ENCODE measurements at places on chromosomes 13 and 19.

- no peak for DNase-seq
Observed at GRCh38 chr19:54630782-54631181, 498 bp downstream of the LILRB1 start.

GRCh38 chr13:44874886-44875630, 114.2 kb downstream of the NUFIP1 start:
- DNase-seq, result no peak

DNA sequence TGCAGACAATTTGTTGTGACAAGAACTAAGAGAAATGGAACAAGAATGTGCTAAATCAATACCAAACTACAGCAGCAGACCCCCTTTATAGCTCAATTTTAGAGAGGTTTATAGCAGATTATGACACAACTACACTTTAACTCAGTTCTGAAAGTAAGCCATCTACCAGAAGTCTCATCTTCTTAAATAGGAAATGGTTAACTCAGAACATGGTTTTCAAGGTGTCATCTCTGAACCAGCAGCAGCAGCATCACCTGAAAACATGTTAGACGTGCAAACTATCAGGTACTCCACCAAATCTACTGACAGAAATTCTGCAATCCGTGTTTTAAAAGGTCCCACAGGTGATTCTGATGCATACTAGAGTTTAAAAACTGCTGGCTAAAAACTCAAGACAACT, 6.8 kb downstream of the LHFPL6 start:
- DNase-seq, result no peak

DNA sequence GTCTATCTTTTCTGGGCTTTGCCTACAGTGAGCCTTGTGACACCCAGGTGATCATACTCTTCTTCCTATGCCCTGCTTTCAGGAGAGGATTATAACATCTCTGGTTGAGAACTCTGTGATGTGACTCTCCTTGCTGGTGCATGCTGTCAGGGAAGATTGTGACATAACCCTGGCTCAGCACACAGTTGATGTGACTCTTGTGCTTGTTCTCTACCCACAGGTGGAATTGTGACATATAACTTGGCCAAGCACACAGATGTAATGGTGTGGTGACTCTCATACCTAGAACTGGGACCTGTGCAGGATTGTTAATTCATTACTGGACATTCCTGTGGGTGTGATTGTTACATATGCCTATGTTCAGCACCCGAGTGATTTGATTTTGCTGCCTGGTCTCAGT, 21.7 kb upstream of the ZNF254 start:
- no peak for DNase-seq

DNA sequence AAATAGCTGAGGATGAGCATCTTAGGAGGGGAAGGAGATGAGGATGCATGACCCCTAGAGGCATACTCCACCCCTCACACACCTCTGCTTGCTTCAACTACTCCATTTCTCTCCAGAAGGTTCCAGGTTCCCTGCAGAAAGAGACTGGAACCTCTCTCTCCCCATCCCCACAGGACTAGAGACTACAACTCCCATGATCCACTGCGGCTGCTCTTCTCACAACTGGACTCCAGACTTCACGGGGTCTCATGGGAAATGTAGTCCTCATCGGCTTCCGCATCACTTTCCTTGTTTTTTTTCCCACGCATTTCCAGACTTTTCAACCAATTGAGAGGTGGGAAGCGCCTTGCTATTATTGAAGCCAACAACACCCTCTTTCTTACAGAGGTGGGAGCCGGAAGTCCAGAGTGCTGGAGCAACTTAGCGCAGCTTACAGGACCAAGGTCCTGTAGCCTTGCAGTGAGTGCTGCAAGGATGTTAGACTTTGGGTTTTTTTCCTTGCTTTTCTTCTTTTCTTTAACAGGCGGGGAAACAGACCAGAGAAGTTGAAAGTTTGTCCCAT, 13.9 kb upstream of the CACNG6 start:
- peak; percentile 37 for DNase-seq

GRCh38 chr19:15225760-15226159, 6.5 kb downstream of the EPHX3 start:
- no peak for DNase-seq

- no peak for DNase-seq
Observed at GRCh38 chr19:18098891-18099622, 1.5 kb downstream of the MAST3 start.

- DNase-seq, result peak; percentile 95
Observed at GRCh38 chr19:29687244-29687896, 22.1 kb downstream of the PLEKHF1 start.

DNA sequence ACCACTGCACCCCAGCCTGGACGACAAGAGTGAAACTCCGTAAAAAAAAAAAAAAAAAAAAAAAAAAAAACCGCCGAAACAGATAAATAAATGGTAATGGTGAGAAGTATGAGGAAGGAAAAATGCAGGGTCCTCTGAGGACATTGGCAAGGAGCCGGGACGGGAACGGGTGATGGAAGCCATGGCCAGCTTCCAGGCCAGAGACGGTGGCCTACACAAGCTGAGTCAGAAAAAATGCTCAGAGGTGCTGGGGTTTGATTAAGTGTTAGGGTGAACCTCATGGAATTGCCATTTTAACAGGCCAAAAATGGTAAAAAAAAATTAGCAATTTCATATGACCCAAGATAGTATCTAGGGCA, 866 bp upstream of the ZSWIM4 start:
- peak; percentile 80 for DNase-seq

GRCh38 chr13:98410612-98411011, 166.3 kb downstream of the STK24 start:
- DNase-seq, result no peak

GRCh38 chr13:38135592-38135991, 214.1 kb upstream of the UFM1 start:
- no peak for DNase-seq

DNA sequence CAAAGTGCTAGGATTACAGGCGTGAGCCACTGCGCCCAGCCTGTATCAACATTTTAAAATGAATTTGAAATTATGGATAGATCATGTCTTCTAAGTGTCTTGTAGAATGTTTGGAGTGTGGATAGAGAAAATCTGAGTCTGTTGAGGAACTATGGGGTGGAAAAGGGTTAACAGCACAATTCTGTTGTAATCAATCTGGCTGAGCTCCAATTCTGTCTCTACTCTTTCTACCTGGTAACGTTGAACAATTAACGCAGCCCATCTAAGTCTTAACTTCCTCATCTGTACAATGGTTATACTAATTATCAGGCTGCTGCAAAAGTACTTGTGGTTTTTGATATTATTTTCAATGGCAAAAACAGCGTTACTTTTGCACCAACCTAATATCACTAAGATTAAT, 4.1 kb downstream of the FPR2 start:
- DNase-seq, result no peak

DNA sequence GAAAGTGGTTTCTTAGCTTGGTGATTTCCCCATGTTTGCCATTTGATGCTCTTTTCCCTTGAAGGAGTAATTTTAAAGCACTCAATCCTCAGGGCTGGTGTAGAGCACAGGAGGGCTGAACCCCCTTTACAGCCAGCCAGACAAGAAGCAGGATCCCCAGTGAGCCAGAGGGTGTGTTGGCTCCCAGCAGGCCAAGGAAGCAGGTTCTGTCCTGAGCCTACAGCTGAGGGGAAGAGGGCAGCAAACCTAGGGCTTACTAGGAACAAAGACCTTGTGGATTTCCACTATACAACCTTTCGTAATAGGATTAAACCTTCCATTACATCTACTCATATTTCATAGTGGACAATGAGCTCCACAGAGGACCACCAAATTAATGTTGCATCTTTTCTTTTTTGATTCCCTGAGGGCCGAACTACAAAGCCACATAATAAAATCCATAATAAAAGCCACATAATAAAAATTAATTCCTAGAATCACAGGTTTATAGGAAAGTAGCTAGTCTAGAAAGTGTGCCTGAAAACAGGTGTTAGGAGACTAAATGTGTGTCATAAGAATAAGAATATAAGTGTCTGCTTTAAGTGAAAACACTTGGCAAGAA, 300.2 kb downstream of the DCLK1 start:
- no peak for DNase-seq

DNA sequence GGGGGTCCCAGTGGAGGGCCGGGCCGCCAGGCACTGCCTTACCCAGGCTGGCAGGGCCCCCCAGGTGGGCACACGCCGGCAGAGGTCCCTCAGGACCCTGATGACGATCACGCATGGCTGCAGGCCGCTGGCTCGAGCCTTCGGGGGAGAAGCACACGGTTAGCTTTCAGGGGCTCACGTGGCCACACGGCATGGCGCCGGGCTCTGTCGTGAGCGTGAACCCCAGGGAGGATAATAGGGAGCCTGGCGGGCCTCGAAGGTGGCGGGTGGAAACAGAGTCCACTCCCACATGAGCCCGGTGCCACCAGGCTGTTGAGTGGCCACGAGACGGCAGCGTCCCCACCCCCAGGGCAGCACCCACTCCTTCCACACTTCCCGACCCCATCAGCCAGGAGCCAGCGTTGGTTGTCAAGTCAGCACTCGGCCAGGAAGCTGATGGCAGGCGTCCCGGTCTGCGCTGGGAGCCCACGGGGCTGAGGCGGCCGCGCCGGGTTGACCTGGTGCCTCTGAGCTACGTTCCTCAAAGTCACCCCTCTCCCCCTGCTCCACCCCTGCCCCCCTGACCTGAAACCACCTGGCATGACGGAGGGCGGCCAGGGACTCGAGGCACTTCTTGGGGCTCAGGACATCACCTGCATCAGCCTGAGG, 24.7 kb upstream of the MATK start:
- DNase-seq, result no peak

- no peak for DNase-seq
Observed at GRCh38 chr13:26971990-26972887, 199.4 kb downstream of the USP12 start.

- no peak for DNase-seq
Observed at GRCh38 chr19:40533508-40533907, 43.2 kb upstream of the SHKBP1 start.

- DNase-seq, result no peak
Observed at GRCh38 chr13:109113427-109113826, 484.0 kb downstream of the MYO16 start.

GRCh38 chr13:43239275-43239840, 216.0 kb downstream of the DNAJC15 start:
- DNase-seq, result no peak

- DNase-seq, result no peak
Observed at GRCh38 chr19:38388349-38389100, at the start of gene SPRED3. SPRED3 (plus strand) TSS chr19:38388697; CDS start chr19:38390303, 1,606 bp downstream.

- DNase-seq, result no peak
Observed at GRCh38 chr19:2841855-2842574, 740 bp downstream of the ZNF555 start.

- no peak for DNase-seq
Observed at GRCh38 chr13:19726611-19727010, 56.1 kb downstream of the PSPC1 start.

DNA sequence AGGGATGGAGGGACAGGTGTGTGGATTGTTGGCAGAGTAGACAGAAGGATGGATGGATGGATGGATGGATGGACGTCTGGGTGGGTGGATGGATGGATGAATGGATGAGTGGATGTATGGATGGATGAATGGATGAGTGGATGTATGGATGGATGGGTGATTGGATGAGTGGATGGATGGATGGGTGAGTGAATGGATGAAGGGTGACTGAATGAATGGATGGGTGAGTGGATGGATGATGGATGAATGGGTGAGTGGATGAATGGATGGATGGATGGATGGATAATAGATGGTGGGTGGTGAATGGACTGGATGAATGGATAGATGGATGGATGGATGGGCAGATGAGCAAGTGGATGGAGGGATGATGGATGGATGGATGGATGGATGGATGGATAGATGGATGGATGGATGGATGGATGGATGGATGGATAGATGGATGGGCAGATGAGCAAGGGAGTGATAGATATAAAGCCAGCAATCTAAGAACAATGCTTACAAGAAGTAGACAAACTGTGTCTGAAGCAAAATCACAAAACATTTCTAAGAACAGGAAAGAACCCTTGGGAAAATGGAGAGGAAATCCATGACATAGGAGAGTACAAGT, 65.2 kb downstream of the INSR start:
- DNase-seq, result no peak

- DNase-seq, result no peak
Observed at GRCh38 chr13:106003651-106004050, 531.8 kb downstream of the EFNB2 start.

DNA sequence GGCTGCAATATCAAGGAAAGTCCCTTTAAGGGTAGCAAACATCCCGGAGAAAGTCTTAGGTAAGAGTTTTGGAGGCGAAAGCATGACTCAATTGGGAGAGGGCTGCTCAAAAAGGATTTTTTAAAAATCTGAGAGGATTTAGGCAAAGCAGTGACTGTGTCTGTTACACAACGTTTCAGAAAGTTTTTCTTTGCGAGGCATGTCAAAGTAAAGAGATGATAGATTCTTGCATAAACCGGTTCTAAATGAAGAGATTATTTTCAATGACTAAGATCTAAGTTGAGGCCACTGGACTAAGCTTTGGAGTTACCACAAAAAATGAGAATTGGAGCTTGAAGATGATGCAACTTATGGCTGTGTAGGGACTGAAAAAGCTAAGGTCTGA, 43.7 kb upstream of the ENOX1 start:
- peak; percentile 73 for DNase-seq

DNA sequence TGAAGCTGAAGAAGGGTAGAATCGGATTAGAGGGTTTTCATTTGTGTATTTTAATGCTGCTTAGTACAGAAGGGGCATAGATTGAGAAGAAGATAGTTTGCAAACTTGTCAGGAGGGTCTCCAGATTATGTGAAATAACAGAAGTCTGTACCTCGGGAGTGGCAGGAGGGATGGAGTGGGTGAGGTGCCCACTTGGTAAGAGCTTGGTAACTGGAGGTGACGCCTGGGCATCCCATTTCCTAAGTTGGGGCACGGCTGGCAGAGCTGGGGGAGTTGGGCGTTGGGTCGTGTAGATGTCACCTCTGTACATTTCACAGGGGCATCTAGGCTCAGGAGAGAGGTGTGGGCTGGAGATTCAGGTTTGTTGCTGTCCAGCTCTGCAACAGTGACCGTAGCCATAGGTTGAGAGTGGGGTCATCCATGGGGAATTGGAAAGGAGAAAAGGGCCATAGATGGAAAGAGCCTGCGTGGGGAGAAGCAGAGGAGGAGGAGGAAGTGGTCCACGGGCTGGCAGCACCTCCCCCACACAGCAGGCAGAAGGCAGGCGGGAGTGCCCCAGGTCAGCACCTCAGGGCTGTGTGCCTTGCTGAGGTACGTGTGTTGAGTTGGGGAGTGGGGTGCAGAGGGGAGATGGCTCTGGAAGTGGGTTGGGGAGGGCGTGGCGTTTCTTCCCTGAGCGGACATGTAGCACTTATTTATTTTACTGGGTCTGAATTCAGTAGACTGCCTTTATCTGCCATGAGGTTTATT, 31.2 kb downstream of the MPHOSPH8 start:
- DNase-seq, result no peak

GRCh38 chr13:102231479-102231878, 170.4 kb downstream of the FGF14 start:
- no peak for DNase-seq

- DNase-seq, result no peak
Observed at GRCh38 chr19:38561658-38562057, 56.1 kb downstream of the MAP4K1 start.
